ENCODE measurements at places on chromosomes 13 and 19. TPM values are rescaled to one million over a fixed set of nuclear protein-coding genes. Genes with fewer than 3 reads are reported as not detected.

KLK14 gene
- total RNA-seq: 0.68 TPM

FCAR gene
- total RNA-seq: not detected

JAK3 gene
- 204 TPM for total RNA-seq

RPS5 gene
- total RNA-seq: 1,511 TPM

C13orf42 gene
- not detected for total RNA-seq

ZNF724 gene
- 13.4 TPM for total RNA-seq

ERICH6B gene
- not detected for total RNA-seq

MISP gene
- total RNA-seq: not detected

MEX3D gene
- 7.0 TPM for total RNA-seq

MYH14 gene
- total RNA-seq: not detected

ZNF880 gene
- total RNA-seq: 9.6 TPM

KLK10 gene
- not detected for total RNA-seq

ING1 gene
- total RNA-seq: 26.7 TPM

CYP4F12 gene
- 0.32 TPM for total RNA-seq

B3GNT8 gene
- total RNA-seq: 0.55 TPM

GNG7 gene
- 0.30 TPM for total RNA-seq

CGB3 gene
- total RNA-seq: not detected

C19orf73 gene
- 1.1 TPM for total RNA-seq

GNA15 gene
- total RNA-seq: 3.0 TPM

OVOL3 gene
- not detected for total RNA-seq

KLK4 gene
- total RNA-seq: not detected

NRTN gene
- total RNA-seq: 2.1 TPM

ZNF665 gene
- total RNA-seq: 3.1 TPM

CACNA1A gene
- total RNA-seq: 0.43 TPM

KIR2DL1 gene
- not detected for total RNA-seq

LYL1 gene
- 3.2 TPM for total RNA-seq

FXYD1 gene
- total RNA-seq: 2.1 TPM

SWSAP1 gene
- 2.2 TPM for total RNA-seq

GNG8 gene
- 17.4 TPM for total RNA-seq

GJA3 gene
- not detected for total RNA-seq

B3GNT3 gene
- total RNA-seq: 0.41 TPM

CALR3 gene
- total RNA-seq: not detected

NCAN gene
- total RNA-seq: not detected

AMH gene
- total RNA-seq: 2.9 TPM

C19orf67 gene
- not detected for total RNA-seq

PDE4C gene
- 1.0 TPM for total RNA-seq

SHD gene
- total RNA-seq: not detected

ZNF554 gene
- 1.8 TPM for total RNA-seq
